Stimulated activated CD8-positive, alpha-beta memory T cell treated with anti-CD3 and anti-CD28 coated beads, Interleukin-4, amount 100 ng/mL, for 1 hour (primary cell): ENCODE measurements at places on chromosomes 5 and 9.

- DNase-seq: no peak
Observed at GRCh38 chr5:144947023-144947422, 776.4 kb downstream of the KCTD16 start.

DNA sequence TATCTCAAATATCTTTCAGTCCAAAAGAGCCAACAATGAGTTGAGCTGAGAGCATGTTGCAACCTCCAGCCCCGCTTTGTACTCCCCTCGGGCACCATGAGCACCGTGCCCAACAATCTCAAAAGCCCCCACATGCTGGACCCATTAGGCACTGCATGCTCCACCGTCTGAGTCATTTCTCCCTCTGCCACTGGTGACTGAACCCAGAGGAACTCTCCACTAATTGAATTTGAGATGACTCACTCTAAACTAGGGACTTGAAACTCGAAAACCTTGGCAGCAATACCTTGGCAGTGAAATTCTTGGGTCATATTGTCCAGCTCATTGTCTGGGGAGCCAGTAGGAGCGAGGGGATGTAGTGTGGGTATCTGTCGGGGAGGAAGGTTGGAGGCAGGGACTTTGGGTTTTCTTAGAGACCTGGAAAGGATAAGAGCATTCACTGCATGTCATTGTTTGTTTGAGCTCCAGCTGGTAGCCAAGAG, 49.9 kb upstream of the SLIT3 start:
- DNase-seq: no peak

DNA sequence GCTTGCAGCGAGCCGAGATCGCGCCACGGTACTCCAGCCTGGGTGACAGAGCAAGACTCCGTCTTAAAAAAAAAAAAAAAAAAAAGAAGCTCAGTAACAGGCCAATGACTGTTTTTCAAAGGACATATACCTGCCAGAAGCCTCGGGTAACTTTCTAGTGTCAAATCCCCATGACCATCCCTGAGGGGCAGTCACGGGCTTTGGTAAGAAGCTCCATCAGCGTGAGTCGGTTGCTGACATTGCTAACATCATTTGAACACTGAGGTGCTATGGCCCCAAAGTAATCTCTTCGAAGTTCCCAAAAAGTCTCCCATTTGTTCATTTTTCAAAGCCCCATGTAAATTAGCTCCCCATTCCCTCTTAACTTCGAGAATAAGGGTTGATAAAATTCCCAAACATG, 11.6 kb downstream of the NAIP start:
- DNase-seq: no peak

GRCh38 chr9:74696520-74696919, 191.2 kb downstream of the TRPM6 start:
- DNase-seq: no peak

DNA sequence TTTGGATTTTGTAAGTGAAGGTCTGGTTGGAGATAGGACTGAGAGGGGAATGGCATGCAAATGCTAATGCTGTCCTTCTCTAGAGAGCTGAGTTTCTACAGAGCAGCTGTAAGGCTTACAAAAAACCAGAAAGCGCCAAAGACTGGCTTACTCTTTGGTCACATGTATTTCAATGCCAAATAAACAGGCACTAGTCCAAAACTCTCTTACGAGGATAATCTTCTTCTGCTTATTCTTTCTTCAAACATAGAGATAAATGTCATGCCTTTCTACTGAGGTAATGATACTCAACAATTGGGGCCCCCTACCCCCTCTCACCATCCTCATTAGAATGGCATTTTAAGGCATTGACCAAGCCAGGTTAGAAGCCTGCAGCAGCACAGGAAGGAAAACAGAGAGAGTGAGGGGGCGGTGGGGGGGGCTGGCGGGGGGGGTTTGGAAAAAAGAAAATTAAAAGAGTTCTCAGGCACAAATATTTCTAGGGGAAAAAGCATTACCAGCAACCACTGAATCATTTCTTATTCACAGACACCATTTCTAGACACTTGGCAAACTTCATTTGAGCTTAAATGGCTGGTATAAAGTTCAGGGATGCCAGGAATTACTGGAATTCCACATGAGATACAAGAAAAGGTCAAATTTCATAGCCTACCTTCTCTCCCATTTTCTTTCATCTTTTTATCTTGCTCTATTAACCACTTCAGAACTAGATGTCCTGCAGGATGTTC, 34.0 kb downstream of the PUM3 start:
- no peak for DNase-seq

DNA sequence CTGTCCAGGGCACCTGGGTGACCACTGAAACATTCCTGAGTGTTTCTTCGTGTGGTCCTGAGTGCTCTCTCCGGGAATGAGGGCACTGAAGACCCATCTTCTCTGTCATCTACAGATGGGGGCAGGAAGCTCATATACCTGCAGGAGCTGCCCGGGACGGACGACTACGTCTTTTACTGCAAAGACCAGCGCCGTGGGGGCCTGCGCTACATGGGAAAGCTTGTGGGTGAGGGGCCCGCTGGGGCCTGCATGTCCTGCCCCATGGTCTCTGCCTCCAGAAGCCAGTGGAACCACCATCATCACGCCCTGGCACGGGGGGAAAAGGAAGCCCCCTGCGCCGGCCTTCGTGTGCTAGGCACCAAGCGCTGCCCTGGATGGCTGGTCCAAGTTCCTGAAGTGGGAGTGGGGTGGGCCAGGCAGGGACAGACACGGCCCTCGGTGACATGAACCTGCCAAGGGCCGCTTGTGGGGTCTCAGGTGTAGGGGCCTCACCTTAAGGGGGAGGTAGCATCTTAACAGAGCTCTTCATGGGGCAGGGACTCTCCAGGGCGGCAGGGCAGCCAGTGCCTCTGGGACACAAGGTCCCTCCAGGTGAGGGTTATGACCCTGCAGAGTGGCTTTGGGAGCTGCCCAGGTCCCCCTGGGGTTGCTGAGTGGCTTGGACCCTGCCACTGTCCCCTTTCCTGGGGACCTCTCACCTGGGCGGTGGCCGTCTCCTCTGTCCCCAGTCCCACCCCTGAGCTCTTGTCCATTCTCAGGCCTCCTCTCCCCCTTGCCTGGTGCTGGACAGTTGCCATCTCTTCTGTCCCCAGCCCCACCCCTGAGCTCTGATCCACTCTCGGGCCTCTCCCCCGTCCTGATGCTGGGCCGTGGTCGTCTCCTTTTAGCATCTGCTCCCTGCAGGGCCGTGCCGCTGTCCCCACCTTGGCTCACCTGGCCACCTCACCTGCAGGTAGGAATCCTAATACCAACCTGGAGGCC, 2.1 kb downstream of the OBP2A start:
- no peak for DNase-seq

GRCh38 chr9:129806061-129806460, 3.1 kb downstream of the TOR1B start:
- DNase-seq: no peak

DNA sequence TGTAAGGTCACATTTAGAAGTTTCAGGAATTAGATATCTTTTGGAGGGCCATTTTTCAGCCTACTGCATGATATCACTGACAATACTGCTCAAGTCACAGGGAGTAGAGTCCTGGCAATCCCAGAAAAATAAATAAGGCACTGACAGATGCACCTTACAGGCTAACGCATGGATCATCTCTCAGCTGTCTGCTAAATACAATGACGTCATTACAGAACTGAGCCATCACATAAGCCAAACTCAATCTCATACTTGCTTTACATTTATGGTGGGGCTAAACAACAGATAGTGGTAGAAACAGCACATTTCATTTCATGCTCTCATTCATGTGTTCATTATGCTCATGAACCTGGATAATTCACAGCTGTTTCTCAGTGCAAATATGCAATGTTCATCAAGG, 243.7 kb downstream of the SEMA5A start:
- DNase-seq: no peak

DNA sequence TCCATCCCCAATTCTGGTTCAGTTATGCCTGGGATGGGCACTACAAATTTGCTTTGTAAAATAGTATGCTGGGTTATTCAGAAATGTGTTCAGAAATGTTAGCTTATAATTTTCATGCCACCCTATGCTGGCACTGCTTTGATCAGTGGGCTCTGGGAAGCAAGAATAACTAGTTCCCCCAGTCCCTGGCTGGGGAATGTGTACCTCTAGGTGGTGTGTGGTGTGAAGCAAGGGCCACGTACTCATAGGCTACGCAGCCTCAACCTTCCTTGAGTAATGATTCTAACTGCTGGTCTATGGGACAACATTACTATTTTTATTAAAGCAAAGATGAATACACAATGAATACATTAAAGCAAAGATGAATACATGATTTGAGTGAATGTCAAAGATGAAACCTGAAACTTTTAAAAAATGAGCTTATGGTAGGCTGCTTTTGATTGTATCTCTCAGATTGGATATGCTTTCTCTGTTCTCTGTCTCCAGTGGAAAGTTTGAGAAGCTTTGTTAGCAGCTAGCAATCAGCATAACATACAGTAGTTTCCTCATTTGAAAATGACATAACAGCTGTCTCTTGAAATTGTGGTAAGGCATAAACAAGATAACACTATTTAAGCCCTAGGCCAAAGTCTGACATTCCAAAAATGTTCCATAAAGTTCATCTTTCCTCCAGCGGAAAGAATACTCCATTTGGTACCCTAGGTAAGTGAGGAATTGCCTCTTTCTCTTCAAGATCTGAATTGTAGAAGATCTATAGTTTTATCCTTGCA, 174.7 kb upstream of the NFIB start:
- no peak for DNase-seq

DNA sequence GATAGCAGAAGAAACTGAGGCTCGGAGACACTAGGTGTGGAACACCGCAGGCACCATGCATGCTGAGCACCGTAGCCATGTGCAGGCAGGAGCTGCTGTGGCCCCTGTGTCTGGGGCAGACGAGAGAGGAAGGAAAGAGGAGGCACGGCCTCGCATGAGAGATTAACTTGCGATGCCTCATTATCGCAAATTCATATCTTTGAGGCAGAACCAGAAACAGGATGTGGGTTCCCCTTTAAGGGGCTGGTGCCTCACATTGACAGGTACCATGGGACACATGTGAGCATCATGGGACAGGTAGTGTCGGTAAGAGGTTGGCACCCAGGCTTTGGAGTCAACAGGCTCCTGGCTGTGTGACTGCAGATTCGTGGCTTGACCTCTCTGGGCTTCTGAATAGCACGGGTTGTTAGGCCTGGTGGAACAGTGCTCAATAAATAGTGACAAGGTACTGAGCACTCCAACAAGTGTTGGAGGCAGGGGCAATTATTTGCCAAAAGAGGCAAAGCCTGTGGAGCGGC, 40.8 kb downstream of the NAIF1 start:
- peak; percentile 59 for DNase-seq

- no peak for DNase-seq
Observed at GRCh38 chr5:80355686-80356085, 35.9 kb downstream of the SPZ1 start.

GRCh38 chr9:114929201-114929600, 1.2 kb downstream of the TNFSF8 start:
- DNase-seq: no peak

- no peak for DNase-seq
Observed at GRCh38 chr5:149794041-149794440, 63.9 kb downstream of the PPARGC1B start.
